ENCODE measurements at places on chromosomes 4 and X.

GRCh38 chr4:73864961-73865360 is 4.2 kb upstream of the CXCL1 start:
- DNase-seq, result no peak

DNA sequence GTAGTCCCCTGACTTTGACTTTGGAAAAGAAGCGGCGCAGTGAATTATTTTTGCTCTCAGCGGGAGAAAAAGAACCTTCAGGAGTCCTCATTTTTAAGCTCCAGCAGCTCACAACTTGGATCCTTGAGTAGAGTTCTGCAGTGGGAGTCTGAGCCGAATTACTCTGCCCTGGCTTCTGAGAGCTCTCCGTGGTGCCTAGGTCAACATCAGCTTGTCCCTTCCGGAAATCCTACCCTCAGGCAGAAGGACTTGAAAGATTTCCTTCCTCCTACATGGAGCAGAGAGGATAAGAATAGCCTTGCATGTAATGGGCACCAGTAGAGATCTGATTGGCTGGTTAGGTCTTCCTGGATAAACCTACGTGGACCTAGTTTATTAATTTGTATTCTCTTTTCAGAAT is 549.7 kb upstream of the TENM3 start:
- DNase-seq, result no peak

GRCh38 chr4:126375462-126376054 is 1060.8 kb downstream of the FAT4 start:
- no peak for DNase-seq

GRCh38 chr4:171035909-171036308 is 777.3 kb upstream of the GALNTL6 start:
- DNase-seq, result no peak

DNA sequence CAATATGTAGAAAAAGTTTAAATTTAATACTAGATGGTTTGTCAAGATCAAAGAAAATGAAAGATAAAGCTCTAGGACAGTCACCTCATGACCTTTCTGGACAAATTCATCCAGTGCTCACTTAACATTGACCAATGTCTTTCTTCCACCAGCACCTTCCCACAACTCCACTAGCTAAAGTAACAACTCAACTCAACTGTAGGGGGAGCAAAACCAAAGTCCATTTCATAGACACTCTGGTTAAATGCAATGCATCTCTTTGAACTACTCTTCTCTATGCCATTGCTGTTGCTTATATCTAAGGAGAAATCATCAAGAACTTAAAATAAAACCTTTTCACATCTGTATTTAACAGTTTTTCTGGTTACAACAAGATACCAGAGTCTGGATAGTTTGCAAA is 25.1 kb downstream of the UGT2B4 start:
- no peak for DNase-seq

- no peak for DNase-seq
Observed at GRCh38 chrX:110407910-110408545, 49.4 kb downstream of the RTL9 start.

- DNase-seq, result no peak
Observed at GRCh38 chr4:47729131-47729680, 108.7 kb downstream of the CORIN start.

DNA sequence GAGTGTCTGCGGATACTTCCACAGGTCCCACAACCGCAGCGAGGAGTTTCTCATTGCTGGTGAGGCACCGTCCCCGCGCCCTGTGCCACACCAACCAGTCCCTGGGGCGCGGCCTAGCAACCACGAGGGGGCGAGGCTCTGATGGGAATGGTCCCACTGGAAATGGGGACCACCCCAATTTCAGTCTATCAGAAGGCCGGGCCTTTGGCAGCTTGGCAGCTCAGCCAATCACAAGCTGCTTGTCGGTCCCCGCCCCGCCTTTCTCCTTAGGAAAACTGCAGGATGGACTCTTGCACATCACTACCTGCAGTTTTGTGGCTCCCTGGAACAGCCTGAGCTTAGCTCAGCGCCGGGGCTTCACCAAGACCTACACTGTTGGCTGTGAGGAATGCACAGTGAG is 3.0 kb downstream of the TIMP1 start:
- DNase-seq, result no peak

- no peak for DNase-seq
Observed at GRCh38 chr4:158234671-158235070, 24.4 kb downstream of the TMEM144 start.

GRCh38 chr4:10009861-10010500 is 11.3 kb downstream of the SLC2A9 start:
- no peak for DNase-seq

- no peak for DNase-seq
Observed at GRCh38 chr4:118587946-118588345, 97.2 kb upstream of the METTL14 start.

- no peak for DNase-seq
Observed at GRCh38 chr4:53459548-53459947, 82.1 kb downstream of the FIP1L1 start.

DNA sequence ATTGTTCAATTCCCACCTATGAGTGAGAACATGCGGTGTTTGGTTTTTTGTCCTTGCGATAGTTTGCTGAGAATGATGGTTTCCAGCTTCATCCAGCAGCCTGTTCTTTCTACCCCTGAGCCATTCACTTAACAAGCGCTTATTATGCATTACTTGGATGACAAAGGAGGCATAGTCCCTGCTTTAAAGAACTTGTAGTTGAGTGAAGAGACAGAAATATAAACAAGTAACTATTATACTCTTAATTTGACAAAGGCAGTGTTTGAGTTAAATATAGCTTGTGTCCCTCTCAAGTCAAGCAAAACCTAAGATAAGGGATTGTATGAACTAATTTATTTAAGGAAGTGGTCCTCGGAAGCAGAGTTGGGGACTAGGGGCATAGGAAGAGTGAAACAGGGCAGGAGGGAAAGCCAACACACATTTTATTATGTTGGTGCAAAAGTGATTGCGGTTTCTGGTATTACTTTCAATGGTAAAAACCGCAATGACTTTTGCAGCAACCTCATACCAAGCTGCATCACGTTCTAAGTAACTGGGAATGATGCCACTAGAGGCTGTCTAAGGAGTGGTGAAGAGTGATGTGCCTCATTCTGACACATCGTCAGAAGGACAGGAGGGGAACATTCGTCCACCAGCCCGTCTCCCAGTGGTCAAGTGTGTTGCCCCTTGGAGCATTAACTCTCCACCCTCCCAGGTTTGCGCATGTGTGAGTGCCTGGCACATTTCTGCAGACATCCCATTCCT is 41.8 kb downstream of the QDPR start:
- no peak for DNase-seq

- DNase-seq, result no peak
Observed at GRCh38 chr4:99591757-99592156, 17.1 kb downstream of the MTTP start.

- no peak for DNase-seq
Observed at GRCh38 chrX:150690126-150690525, 3.1 kb upstream of the MTMR1 start.

- DNase-seq, result no peak
Observed at GRCh38 chrX:44099366-44099765, 126.2 kb upstream of the NDP start.

DNA sequence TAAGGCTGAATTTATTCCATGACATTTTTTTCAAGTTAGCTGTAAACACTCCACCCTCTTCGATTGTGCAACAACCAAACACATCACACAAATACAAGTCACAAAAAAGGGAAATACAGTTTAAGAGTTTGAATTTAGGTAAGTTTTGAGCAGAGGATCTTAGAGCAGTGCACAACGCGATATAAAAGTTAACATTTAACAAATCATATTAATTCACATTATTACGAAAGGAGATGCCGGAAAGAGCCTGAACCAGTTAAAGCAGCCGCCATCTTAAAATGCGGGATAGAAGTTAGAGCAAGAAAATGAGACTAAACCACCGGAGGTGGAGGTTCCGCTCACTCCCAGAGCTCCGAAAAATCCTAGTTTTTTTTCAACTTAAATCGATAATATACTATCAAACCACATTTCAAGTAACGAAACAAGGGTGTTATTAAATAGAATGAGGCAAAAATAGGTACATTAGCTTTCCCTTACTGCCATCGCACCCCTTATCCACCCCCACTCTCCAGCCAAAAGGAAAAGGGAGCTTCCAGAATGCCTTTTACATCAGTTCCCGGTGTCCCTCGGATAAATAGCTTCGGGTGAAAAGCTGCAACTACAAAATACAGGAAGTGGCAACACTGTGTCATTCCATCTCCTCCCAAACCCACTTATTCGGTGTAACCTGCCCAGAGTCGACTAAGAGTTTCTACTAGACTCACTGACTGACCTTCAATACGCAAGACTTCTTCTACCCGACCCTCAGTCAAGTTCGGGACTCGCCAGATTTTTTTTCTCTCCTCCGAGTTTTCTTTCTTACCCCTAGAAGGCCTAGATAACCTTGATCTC is 1.9 kb downstream of the UBE2D3 start:
- no peak for DNase-seq

- DNase-seq, result no peak
Observed at GRCh38 chr4:2862528-2862927, 18.9 kb downstream of the ADD1 start.

DNA sequence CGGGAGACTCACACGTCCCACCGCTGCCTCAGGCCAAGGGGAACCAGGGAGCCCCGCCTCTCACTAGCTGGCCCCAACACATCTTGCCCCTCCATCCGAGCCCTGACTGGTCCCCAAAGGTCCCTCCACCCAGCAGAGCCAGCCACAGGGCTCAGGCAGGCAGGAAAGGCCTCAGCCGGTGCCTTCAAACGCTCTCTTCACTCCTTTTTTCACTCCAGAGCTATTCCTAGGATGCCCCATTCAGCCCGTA is 1.5 kb upstream of the ARHGAP4 start:
- DNase-seq, result no peak

GRCh38 chrX:103918050-103918449 is 44.4 kb upstream of the TMSB15B start:
- DNase-seq, result no peak

DNA sequence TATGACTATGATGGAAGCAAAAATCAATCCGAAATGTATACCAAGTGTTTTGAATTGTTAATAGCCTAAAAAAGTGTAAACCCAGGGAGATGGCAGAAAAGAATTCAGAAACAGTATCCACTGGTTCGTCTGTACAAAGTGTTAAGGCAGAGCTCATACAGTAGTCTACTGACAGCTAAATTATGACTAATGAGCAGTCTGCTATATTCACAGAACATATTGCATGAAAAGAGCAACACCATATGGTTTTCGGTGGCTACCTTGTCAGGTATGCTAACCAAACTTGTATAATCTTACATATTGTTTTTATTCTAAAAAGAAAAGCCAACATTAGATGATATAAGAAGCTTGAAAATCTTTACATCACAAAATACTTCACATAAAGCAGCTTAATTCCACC is 18.5 kb downstream of the EPHA5 start:
- no peak for DNase-seq

DNA sequence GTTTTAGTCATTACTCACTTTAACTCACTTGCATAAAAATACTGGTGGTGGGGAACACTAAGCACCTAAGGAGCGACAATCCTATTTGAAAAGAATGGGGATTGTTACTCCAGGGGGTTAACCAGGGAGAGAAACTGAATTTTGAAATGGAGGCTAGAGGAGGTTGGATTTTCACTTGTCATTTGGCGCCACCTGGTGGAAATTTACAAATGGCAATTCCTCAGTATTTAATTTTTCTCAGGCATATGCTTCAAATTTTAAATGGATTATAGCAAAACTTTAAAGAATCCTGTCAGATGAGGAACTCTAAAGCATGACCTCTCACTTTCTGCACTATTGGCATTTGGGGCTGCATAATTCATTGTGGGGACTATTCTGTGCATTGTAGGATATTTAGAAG is 2.7 kb upstream of the GEMIN8 start:
- no peak for DNase-seq

- DNase-seq, result no peak
Observed at GRCh38 chrX:9614016-9614415, 149.2 kb downstream of the TBL1X start.

- DNase-seq, result no peak
Observed at GRCh38 chrX:6989858-6990257, 157.7 kb upstream of the STS start.

GRCh38 chr4:126604268-126604867 is 1028.4 kb upstream of the INTU start:
- DNase-seq, result no peak

DNA sequence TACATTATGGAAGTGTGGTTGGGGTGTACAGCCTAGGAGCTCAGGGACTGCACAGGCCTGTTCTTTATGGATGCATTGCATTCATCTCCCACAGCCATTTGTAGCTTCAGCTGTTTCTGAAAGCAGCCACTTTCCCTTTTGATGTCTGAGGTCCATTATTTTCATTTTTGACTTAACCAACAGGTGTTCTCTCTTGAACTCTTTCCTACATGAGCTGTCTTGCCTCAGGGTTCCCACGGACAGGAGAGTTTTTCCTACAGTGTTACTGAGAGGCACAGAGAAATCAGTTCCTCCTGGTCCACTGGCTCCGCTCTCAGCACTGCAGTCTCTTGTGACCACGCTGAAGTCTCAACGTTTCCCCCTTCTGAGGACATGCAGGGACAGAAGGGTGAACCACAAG is 87.2 kb downstream of the RASL11B start:
- no peak for DNase-seq
